ENCODE measurements at places on chromosomes 3 and 15.

DNA sequence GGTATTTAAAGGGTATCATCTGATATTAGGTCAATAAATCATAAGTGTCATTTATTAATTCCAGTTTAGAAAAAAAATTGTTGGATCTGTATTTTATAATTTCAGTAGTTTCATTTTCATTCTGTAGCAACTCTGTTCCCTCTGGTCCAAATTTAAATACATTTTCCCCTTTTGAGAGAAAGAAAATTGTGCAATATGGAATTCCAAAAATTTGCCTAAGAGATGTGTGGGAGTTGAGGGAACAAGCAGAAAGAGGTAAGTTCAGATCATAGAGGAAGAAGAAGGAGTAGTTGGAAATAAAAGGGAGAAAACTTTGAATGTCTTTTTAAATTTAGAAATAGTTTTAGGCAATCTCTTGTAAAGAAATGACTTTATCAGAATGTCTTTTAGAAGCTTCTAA lies 48.9 kb upstream of the MME start:
- no peak for DNase-seq

GRCh38 chr3:74003734-74004133 lies 379.0 kb upstream of the PDZRN3 start:
- no peak for DNase-seq

- no peak for DNase-seq
Measured at GRCh38 chr3:175246234-175246633, 387.1 kb downstream of the NAALADL2 start.

GRCh38 chr3:25505581-25505980 lies 77.5 kb downstream of the RARB start:
- DNase-seq = no peak

- no peak for DNase-seq
Measured at GRCh38 chr15:67133738-67134066, 68.3 kb downstream of the SMAD3 start.

DNA sequence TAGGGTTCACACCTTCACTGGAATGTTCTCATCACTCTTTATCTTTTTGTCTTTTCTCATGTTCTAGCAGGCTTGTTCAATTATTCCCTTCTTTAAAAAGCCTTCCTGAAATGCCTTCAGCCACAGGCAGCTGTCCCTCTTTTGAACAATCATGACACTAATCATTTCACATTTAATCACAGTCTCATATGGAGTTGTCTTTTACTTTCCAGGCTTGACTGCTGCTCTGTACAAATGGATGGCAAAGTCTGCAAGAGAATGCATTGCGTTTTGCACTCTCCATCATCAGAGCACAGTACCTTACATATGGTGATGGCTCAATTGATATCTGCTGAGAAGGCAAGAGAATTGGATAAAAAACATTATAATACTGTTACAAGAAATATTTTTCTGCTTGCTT lies 529.8 kb downstream of the DIPK2A start:
- no peak for DNase-seq

DNA sequence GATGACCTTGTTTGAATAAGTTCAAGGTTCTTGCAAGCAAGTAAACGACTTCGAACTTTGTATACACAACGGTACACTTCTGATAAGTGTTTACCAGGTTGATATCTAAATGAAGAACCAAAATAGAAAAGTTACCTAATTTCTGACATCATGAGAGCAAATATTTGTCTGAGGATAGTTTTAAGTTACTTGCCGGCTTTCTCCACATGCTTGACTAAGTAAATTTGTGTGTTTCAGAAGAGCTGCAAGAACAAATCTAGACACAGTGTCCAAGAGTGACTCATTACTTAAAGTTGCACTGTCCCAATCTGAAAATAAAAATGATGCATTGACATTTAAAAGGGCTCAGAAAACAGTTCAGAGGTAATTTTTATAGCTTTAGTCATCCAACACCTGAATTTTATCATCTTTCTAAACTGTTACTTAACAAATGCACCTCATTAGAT lies 115.1 kb downstream of the HERC1 start:
- DNase-seq = no peak

DNA sequence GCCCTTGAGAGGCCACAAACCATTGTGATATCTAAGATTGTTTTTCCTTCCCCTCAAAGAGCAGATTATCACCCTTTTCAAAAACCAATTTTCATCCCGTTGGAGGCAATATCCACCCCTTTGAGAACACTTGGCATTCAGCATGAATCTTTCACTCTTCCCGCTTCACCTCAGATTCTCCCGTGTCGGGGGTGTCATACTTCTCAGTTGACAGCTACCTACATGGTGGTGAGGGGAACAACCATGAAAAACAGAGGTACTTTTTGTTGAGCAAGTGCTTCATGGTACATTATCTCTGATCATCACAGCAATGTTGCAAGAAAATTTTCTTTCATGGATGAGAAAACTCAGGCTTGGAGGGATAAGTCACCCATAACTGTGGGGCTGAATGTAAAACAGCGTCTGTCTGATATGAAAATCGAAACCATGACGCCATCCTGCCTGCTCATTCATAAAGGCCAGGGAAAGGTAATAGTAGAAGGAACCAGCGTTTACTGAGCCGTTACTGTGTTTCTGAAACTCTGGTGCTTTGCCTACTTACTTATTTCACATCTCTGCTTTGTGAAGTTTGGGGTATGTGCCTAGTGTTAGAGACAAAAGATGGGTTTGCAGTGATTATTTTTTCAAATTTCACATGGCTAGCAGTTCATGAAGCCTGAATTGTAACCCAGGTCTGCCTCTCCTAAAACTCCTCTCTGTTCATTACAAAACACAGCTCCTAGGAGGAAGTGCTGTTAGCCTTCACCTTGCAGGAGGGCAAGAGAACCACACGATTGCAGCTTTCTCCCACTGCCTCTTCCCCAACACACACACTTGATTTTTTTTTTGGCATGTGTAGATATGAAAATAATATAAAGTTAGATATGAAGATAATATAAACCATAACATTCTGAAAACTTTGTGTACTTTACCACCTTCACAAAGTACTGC lies 35.4 kb downstream of the SV2B start:
- DNase-seq = no peak

- no peak for DNase-seq
Measured at GRCh38 chr3:55617385-55617784, 130.3 kb upstream of the WNT5A start.

- no peak for DNase-seq
Measured at GRCh38 chr15:93298901-93299300, 209.9 kb upstream of the RGMA start.

- DNase-seq = no peak
Measured at GRCh38 chr15:78426300-78426699, 11.7 kb upstream of the IREB2 start.

GRCh38 chr3:68731921-68732320 lies 200.4 kb downstream of the TAFA4 start:
- DNase-seq = no peak

DNA sequence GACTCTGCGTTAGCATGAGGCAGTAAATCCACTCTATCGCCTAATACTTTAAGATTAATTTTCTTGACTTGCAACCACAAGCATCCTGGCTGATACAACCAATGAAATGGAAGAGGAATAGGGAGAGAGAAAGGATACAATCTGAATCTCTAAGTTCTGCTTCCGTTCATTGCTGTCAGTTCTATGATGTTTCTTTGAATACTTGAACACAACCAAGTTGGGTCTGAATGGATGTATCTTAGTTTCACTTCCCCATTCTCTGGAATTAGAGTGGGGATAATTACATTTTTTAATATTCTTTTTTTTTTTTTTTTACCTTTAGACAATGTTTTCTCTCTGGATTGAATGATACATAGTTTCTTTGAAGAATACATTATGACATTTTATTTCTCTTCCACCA lies 22.9 kb downstream of the PDE8A start:
- DNase-seq = no peak

DNA sequence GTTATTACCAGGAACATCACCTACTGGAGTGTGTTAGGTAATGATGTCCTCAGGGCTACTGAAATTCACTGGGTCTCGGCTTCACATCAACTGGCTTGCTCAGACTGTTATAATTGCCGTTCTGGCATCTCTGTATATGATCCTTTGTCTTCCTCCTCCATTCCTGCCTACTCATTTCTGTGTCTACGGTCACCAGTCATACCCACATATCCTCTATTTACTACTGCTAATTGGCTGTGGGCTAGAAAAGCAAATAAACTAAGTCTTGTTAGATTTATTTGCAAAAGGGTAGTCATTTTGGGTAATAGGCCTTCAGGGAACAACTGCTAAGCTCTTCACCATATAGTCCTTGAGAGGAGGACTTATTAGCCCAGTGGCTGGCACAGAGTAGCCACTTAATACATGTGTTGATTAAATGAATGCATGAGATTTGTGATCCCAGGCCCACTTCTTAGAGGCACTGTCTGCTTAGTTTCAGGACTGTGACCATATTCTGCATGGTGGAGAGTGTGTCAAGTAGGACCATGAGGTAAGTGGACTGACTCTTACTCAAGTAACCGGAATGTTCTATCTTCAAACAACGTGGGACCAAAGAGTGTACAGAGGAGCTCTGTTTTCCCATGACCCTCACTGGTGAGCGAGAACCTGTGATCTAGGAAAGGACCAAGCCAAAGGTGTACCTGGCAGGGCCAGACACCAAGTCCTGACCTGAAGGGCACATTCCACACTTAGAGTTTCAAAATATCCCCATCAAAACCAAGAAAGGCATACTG lies 13.2 kb downstream of the ZDHHC3 start:
- DNase-seq = no peak

DNA sequence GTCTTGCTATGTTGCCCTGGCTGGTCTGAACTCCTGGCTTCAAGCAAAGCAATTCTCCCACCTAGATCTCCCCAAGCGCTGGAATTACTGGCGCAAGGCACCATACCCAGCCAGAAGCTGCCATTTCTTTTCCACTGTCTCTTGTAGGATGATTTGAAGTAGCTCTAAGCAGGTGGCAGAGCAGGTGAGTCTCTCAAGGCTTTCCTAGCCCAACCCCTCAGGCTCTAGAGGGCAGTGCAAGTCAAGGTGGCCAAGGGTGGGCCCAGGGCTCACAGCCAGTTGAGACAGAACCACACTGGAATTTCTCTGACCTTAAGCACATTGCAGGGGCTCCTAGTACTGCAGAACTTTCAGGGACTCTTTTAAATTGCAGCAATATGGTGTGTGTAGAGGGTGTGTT lies 15.6 kb upstream of the DAG1 start:
- DNase-seq = no peak

DNA sequence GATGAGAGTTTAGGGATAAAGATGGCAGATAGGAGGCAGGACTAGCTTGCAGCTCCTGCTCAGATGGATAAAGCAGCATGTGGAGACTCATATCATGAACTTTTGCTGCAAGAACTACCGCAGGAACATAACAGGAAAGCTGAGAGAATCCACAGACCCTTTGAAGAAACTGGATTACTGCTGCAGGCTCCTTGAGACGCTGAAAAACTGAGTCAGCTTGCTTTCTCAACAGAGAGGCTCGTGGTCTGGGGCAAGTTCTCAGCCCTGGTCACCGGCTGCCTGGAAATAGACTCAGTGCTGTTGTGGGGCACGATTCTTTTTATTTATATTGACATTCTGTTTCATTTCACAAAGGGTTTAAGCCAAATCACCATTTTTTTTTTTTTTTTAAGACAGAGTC lies 28.8 kb upstream of the TRIM59 start:
- no peak for DNase-seq

- no peak for DNase-seq
Measured at GRCh38 chr15:52428297-52428696, 100.4 kb downstream of the MYO5A start.

- DNase-seq = no peak
Measured at GRCh38 chr15:63473007-63473748, 31.2 kb upstream of the USP3 start.

GRCh38 chr3:14242490-14243311 lies 64.1 kb downstream of the LSM3 start:
- DNase-seq = no peak

DNA sequence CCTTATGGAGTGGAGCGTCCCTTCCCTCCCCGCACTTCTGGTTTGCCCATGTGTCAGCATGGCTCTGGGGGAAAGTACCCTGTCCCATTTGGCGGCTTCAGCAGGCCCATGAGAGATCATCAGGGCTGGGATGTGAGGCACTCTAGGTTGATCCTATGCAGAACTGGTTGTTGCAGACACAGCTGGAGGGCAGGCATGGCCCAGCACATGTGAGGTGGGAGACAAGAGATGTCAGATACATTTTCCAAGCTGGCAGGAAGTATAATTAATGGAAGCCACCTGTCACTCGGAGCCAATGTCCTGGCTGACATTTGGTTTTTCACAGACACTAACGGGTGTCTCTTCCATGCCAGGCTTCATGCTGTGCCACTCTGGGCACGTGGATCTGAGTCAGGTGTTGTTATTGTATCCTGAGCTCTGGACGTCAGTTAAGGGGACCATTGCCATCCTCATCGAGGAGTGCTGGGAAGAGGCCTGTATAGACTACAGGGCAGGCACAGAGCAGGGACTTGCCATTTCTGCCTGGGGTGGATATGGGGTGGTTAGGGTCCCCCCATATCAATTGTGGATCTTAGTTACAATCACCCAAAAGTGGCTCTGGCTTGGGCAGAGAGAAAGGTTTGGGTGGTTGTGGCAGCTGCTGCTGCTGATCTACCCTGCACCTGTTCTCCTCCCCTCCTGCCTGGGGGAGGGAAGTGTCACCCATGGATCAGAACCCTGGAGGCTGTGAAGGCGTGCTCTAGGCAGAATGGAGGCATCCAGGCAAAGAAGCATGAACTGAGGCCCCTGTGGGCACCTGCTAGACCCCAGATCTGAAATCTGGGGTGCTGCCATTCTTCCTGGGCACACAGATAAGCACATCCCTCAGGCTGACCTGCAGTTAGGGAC lies 140.7 kb downstream of the FBLN2 start:
- no peak for DNase-seq

- no peak for DNase-seq
Measured at GRCh38 chr3:182947888-182948287, 32.5 kb downstream of the DCUN1D1 start.
